ENCODE measurements at places on chromosomes 7 and 10. TPM values are rescaled to one million over a fixed set of nuclear protein-coding genes. Genes with fewer than 3 reads are reported as not detected.

The SFRP5 gene
- 1.2 TPM for polyA plus RNA-seq

The NUTM2E gene
- 0.40 TPM for polyA plus RNA-seq

The PALD1 gene
- 0.98 TPM for polyA plus RNA-seq

The GFRA1 gene
- polyA plus RNA-seq: 13.9 TPM

The GGCT gene
- polyA plus RNA-seq: 40.5 TPM

The MKI67 gene
- polyA plus RNA-seq: 0.16 TPM

The TUBAL3 gene
- polyA plus RNA-seq: not detected

The DENND2A gene
- polyA plus RNA-seq: 21.7 TPM

The STEAP1B gene
- polyA plus RNA-seq: not detected

The PLEKHS1 gene
- polyA plus RNA-seq: not detected

The SFXN3 gene
- polyA plus RNA-seq: 52.1 TPM

The RTKN2 gene
- 4.5 TPM for polyA plus RNA-seq

The CPN1 gene
- not detected for polyA plus RNA-seq

The CXCL12 gene
- 0.54 TPM for polyA plus RNA-seq

The SEPTIN14 gene
- polyA plus RNA-seq: not detected

The CALN1 gene
- polyA plus RNA-seq: 7.8 TPM

The AKR1C4 gene
- polyA plus RNA-seq: not detected

The IFIT2 gene
- polyA plus RNA-seq: 1.1 TPM

The TEX47 gene
- polyA plus RNA-seq: not detected

The IDI2 gene
- polyA plus RNA-seq: 0.24 TPM

The GIMAP7 gene
- not detected for polyA plus RNA-seq

The NODAL gene
- 0.46 TPM for polyA plus RNA-seq

The AIFM2 gene
- polyA plus RNA-seq: 0.78 TPM

The HOXA6 gene
- not detected for polyA plus RNA-seq

The FGL2 gene
- polyA plus RNA-seq: 0.10 TPM

The FRMD4A gene
- polyA plus RNA-seq: 41.4 TPM

The TRPV5 gene
- polyA plus RNA-seq: 0.52 TPM

The VSTM4 gene
- 0.52 TPM for polyA plus RNA-seq

The CRHR2 gene
- 0.42 TPM for polyA plus RNA-seq

The HMX2 gene
- not detected for polyA plus RNA-seq

The CYP3A4 gene
- polyA plus RNA-seq: not detected

The PLAC9 gene
- polyA plus RNA-seq: not detected

The TMEM236 gene
- polyA plus RNA-seq: 0.10 TPM

The TMEM273 gene
- polyA plus RNA-seq: not detected

The SLC18A3 gene
- not detected for polyA plus RNA-seq

The FGFR2 gene
- polyA plus RNA-seq: 15.7 TPM

The PDGFA gene
- 5.4 TPM for polyA plus RNA-seq

The PCLO gene
- polyA plus RNA-seq: 25.5 TPM

The PDLIM1 gene
- 1.5 TPM for polyA plus RNA-seq

The PRPS1L1 gene
- not detected for polyA plus RNA-seq

The GET4 gene
- polyA plus RNA-seq: 63.8 TPM

Data from neural cell (in vitro differentiated cells).